ENCODE measurements at places on chromosomes 1 and 21. TPM values are rescaled to one million over a fixed set of nuclear protein-coding genes. Genes with fewer than 3 reads are reported as not detected.

Gene RGS7
- polyA plus RNA-seq: 0.93 TPM

Gene CHRM3
- polyA plus RNA-seq: 0.78 TPM

Gene CFHR3
- not detected for polyA plus RNA-seq

Gene S100A14
- polyA plus RNA-seq: not detected

Gene FCRL1
- not detected for polyA plus RNA-seq

Gene UBAP2L
- polyA plus RNA-seq: 134 TPM

Gene ADCY10
- 0.02 TPM for polyA plus RNA-seq

Gene ETNK2
- polyA plus RNA-seq: 27.2 TPM

Gene LBR
- 16.7 TPM for polyA plus RNA-seq

Gene OR2T11
- not detected for polyA plus RNA-seq

Gene OR2C3
- not detected for polyA plus RNA-seq

Gene PDE9A
- 0.07 TPM for polyA plus RNA-seq
